NCI-H524 treated with DMSO at 0.1 percent for 48 hours (cell line): ENCODE measurements at places on chromosomes 1 and 21.

- DNase-seq: no peak
Measured at GRCh38 chr1:208631092-208631491, 386.9 kb upstream of the PLXNA2 start.

DNA sequence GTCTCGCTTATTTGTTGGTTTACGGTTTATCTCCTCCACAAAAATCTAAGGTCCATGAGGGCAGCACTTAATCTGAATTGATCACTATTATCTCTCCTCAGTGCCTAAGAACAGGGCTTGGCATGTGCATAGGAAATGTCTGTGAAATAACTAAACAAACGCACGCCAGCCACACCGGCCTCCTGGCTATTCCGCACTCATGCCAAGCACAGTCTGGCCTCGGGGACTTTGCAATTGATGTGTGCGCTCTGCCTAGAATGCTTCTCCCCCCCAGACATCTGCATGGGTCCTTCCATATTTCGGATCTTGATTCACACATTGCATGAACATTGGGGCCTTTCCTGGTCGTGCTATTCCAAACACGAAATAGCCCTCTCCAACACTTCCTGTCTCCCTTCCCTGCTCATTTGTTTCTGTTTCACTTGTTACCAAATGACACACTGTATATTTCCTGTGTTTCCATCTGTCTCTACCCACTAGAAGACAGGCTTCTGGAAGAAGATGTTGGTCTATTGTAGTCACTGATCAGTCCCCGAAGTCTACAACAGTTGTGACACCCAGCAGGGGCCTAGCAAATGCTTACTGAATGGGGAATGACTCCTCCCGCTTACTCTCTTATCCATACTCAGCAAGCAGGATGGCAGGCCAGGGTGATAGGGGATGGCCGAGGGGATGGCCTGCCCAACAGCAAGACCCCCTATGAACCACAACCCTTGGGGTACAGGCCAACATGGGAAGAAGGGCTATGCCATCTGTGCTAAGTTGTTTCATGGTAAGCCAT is 93.9 kb downstream of the GLIS1 start:
- DNase-seq: no peak

GRCh38 chr1:43296207-43296606 is 4.6 kb upstream of the TIE1 start:
- DNase-seq: no peak

- no peak for DNase-seq
Measured at GRCh38 chr1:23249787-23250454, 32.6 kb upstream of the HTR1D start.

- DNase-seq: no peak
Measured at GRCh38 chr1:204731985-204732575, 46.5 kb upstream of the LRRN2 start.

GRCh38 chr1:31203215-31203614 is 36.5 kb downstream of the NKAIN1 start:
- DNase-seq: no peak

DNA sequence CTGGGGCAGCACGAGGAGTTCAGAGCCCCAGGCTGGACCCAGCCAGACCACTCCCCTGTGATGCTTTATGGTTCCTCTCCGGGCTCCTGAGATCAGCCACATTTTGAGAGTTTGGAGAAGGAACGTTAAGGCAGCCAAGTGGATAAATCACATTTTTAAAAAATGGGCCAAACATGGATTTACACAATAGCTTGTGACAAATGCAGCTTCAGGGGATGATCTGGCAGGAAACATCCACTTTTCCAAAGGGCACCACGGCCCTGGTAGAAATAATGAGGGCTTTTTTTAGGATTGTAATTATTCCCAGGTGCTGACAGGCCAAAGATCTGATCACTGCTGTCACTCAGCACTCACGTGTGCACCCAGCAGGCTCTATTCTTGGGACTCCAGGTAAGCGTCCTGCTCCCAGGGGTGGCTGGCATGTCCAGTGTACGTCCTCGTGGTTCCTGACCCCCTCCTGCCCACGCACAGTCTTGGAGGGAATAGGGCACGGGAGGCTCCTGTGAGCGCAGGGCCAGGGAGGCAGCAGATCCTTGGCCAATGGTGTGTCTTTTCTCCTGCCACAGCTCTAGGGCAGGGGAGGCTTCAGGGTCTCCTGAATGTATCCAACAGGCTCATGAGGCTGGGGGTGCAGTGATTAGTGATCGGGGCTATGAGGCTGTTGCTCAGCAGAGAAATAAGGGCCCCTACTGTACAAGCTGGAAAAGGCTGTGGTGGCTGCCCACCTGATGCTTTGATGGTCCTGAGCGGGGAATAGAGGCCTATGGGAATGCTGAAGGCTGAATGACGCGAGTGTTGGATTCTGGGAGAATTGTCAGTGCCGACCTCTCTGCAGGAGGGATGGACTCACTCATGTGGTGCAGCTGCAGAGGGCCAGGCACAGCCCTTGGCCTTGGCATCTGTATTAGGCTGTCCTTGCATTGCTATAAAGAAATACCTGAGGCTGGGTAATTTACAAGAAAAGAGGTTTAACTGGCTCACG is 415.7 kb downstream of the PTPRU start:
- no peak for DNase-seq

DNA sequence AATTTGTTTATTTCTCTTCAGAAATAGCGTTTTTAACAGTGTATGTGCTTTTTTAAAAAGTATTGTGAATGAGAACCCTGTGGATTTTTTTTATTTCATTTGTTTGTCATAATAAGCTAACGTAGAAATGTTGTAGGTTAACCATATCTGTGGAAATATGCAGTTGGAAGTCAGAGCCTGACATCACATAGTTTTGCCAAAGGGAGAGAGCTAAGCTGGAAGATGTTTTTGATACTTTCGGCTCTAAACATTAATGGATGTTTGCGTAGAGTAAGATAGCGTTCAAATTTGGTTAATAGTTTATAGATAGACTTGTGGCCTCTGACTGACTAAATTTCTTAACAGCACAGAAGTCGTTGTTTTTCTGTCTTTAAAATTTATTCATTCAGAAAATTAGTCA is 47.4 kb upstream of the ANGPTL1 start:
- no peak for DNase-seq

DNA sequence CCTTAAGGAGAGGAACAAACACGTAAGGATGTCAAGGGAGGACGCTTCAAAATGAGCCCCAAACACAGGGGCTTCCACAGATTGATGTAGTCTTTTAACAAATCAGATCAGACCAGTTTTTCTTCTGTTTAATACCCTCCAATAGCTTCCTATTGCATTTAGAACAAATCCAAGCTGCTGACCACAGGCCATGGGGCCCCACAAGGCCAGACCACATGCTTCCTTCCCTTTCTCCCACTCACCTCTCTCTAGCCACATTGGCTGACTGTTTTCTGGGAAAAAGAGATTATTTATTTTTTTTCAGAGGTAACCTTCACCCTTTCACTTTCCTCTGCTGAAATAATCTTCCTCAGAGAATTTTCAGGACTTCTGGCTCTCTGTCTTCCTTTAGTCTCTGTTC is 380.6 kb downstream of the SIPA1L2 start:
- DNase-seq: no peak

DNA sequence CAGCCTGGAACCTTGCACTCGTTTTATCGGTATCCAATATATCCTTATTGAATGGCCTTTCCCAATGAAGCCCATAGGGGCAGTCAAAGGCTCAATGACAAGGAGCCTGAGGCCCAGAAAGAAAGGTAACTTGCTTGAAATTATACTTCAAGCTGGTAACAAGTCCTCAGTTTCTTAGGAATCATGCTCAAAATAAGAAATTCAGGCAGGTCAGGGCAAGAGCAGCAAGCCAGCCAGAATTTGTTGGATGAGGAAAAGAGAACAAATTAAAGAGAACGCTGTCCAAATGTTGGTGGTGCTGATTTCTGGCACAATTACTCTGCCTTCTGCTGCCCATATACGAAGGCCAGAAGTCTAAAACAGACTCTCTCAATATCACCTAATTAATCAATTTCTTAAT is 77.6 kb downstream of the DDX20 start:
- no peak for DNase-seq

GRCh38 chr1:112285316-112285715 is 110.7 kb upstream of the CTTNBP2NL start:
- no peak for DNase-seq

DNA sequence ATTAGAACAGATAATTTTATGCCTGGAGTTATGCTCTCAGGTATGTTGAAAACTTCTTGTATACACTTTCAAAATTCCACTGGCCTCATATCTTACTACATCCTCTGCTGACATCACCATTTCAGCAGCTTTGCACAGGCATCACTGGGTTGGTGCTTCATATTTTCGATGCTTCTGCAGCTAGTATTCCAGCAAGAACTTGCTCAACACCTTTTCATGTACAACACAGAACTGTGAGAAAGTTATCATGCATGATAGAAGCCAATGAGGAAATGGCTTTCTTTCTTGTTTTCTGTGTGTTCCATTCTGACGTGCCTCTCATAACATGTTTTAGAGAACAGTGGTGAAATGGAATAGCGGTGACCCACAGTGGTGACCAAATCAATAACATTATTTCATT is 5.1 kb upstream of the GBP5 start:
- no peak for DNase-seq

- no peak for DNase-seq
Measured at GRCh38 chr1:100036718-100037655, 67.2 kb downstream of the SLC35A3 start.

DNA sequence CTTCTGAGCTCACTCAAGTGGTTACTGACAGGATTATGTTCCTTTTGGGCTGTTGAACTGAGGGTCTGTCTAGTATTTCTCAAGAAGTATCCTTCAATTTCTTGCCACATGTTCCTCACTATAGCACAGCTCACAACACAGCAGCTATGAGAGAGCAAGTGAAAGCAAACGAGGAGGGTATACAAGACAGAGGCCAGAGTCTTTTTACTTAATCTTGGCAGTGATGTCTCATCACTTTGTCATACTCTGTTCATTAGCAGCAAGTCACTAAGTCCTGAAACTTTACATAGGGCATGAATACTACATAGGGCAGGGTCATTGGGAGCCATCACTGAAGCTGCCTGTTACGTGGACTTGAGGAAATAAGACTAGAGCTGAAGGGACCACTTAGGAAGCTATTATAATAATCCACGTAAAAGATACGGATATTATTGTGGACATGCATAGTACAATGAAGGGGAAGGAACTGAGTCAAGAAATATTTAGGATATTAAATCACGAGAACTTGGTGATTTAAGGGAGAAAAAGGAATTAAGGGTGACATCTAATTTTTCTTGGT is 63.7 kb downstream of the SLC30A7 start:
- peak; percentile 90 for DNase-seq

DNA sequence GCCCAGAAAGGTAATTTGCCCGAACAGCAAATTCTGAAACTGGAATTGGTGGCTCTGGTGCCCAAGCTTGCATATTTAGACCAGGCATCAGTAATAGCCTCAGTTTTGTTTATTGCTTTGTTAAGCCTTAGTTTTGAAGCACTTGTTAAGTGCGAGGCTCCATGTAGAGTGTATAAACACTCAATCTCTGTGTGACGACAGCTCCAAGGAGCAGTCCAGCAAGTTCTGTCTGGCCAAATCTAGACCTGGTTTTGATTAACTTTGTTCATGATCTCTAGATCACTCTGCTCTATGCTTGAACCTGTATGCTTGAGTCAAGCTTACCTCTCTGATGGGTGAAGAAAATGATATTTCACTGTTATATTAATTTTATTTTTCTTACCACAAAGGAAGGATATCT is 37.4 kb downstream of the DOP1B start:
- no peak for DNase-seq

DNA sequence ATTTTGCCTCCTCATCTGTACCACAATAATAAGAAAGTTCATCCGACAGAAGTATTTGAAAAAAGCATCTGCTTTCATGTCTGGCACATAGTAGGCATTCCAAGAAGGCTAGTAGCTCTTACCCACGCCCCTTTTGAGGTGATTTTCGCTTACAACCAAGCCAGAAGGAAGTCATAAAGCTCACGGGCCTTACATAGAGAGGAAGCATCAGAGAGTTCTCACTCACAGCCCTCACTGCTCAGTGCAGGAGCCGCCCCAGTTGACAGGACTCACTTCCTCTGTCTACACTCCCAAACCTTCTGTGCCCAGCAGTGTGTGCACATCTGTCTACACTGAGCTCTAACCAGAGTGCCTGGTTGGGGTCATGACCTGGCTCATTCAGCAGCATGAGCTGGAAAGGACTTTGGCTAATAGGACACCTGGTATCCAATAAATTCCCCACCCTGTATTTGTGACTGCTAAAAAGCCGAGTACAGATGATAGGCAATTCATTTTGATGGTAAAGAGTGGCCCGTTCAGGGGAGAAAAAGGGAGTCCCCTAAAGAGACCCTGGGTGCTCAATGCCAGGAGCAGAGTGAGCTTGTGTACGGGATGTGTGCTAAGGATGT is 36.8 kb upstream of the DUSP10 start:
- DNase-seq: no peak

GRCh38 chr1:227709451-227709850 is 25.7 kb downstream of the JMJD4 start:
- no peak for DNase-seq

- DNase-seq: no peak
Measured at GRCh38 chr1:19274636-19275035, 13.9 kb downstream of the AKR7A3 start.

- DNase-seq: no peak
Measured at GRCh38 chr21:36097427-36098181, 27.8 kb downstream of the CBR1 start.

GRCh38 chr1:63599799-63600198 is 6.6 kb downstream of the PGM1 start:
- DNase-seq: no peak

- no peak for DNase-seq
Measured at GRCh38 chr1:223319905-223320580, 43.9 kb downstream of the SUSD4 start.

DNA sequence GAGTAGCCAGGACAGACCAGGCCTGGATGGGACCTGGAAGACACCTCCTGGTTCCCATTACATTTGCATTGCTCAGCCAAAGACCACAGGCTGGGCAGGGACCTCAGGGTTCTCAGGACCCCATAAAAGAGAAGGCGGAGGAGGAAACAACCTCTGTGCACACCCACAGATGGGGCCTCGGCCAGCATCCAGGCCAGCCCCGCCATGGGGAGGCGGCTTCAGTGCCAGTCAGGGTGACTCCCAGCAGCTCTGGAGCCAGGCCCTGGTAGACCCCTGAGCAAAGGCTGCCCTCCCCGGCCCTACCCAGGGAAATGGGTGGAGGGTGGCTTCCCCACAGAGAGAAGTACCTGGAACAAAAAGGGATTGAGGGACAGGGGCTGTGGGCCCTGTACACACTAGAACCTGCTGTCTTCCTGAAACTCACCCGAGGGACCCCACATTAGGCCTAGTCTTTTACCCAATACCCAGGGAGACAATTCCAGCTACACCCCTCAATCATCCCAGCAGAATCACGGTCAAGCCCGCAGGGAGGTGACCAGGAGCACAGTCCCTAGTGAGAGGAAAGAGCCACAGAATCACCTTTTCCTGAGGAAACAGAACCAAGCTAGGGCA is 64.5 kb downstream of the PSMG1 start:
- DNase-seq: no peak

GRCh38 chr1:106700211-106700610 is 356.3 kb upstream of the PRMT6 start:
- no peak for DNase-seq

GRCh38 chr1:114114185-114115094 is 39.2 kb downstream of the SYT6 start:
- DNase-seq: no peak
